ENCODE measurements at places on chromosomes 7 and 10.

DNA sequence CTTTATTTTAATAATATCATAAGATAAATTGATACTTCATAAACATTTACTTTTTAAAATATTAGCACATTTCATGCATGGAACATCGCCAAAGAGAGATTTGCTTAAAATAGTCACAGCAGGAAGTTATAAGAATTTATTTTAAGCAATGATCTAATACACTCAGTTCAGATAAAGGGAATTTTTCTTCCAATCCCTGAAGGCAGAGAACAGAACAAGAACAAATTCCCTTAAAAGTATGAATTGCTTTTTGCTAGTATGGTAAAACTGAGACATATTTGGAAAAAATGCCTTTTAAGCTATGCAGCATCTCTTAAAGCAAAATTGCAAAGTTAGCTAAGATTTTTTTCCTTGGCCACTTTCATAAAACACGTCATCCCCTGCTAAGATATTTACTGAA is 91.0 kb downstream of the SEMA3D start:
- no peak for DNase-seq

- no peak for DNase-seq
Measured at GRCh38 chr7:140008755-140009610, 53.8 kb downstream of the PARP12 start.

DNA sequence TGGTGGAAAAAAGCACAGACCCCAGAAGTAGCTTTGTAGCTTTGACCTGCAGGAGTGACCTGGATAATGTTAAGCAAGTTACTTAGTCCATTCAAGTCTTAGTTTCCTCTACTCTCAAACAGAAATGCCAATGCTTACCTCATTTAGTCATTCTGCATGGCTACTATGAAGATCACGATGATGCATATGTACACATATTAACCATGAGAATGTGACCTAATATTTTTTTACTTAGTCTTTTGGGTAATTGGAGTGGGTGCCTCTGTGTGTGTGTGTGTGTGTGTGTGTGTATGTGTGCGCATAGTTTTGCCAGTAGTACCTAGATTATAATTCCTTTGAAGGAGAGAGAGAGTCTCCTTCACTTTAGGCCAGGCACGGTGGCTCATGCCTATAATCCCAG is 95.8 kb downstream of the NRP1 start:
- no peak for DNase-seq

DNA sequence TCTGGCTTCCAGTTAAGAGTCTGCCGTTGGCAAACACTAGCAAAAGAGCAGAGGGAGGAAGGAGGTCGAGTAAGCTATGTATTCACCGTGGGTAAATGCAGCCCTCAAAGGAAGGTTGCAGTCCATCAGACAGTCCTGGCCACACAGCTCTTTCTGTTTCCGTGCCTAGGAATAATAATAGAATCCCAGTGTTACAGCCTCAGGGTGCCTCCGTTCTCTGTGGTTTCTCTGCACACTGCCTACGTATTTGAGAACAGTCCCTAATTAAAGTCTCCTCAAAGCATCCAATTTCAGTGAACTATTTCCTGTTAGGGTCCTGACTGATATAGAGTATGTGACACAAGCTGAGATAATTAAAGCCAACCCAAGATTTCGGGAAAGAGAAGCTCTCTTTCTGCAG is 176.7 kb downstream of the GPAM start:
- DNase-seq = no peak

- no peak for DNase-seq
Measured at GRCh38 chr10:24382596-24382978, 173.6 kb downstream of the KIAA1217 start.

DNA sequence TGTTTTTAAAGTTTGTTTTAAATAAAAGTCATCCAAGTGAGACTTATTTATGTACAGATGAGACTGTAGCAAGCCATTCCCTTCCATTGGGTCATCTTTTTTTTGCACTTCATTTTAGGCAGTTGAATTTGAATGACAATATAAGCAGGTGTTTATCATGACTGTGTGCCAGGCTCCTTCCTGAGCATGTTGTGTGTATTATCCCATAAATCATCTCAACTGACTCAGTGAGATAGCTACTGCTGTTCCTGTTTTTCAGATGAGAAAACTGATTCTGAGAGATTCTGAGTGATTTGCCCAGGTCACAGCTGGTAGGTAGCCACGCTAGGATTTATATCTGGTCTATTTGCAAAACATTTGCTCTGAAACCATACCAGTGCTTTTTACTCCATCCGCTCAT is 11.7 kb downstream of the TMEM254 start:
- DNase-seq = peak; percentile 50
